DMS153 (cell line): ENCODE measurements at places on chromosomes 12 and 14.

DNA sequence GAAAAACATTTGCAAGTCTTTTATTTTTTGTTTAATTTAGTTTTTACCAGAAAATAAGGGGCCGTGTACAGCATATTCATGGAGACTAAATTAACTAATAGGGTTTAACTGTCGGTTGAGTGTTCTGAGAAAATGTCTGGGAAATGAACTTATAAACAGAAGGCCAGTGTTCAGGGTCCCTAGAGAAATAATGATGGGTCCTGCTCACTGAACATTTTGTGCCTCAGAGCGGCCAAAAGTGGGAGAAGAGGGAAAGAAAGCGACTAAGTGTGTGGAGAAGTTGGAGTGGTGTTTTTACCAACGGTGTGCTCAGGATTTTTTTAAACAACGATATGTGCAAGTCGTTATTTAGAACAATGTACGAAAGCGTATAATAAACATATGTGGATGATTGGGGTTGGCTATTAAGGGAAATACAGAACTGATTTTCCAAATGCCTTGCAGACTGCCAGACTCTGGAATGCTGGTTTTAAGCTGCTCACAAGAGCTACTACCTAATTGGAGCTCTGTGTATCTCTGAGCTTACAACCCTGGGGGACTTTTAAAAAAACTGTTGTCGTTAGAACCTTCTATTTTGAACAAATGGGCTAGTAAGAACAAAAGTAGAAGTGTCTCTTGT lies 166.7 kb downstream of the SLC38A4 start:
- DNase-seq, result no peak

- DNase-seq, result no peak
Observed at GRCh38 chr14:101019990-101020710, 116.6 kb upstream of the RTL1 start.

- DNase-seq, result no peak
Observed at GRCh38 chr12:101927999-101928398, 50.6 kb downstream of the DRAM1 start.

GRCh38 chr12:6110006-6110405 lies 14.5 kb downstream of the VWF start:
- DNase-seq, result no peak

DNA sequence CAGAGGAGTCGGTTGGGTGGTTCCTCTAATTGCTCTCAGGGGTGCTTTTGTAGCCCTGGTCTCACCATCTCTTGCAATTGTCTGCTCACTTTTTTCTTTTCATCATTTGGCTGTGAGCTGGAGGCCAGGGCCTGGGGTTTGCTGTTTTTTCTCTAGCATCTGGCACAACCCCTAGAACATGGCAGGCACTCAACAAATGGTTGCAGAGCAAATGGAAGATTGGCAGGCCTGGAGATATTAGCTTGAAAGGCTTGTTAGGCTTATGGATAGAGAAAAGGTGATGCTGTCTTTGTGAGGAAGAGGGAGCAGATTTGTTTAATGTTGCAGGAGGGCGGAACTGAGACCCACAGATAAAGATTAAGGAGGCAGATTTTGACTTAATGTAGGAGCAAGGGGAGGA lies 47.0 kb downstream of the GALNT8 start:
- DNase-seq, result no peak

GRCh38 chr14:34027990-34028495 lies 77.2 kb upstream of the EGLN3 start:
- DNase-seq, result no peak

DNA sequence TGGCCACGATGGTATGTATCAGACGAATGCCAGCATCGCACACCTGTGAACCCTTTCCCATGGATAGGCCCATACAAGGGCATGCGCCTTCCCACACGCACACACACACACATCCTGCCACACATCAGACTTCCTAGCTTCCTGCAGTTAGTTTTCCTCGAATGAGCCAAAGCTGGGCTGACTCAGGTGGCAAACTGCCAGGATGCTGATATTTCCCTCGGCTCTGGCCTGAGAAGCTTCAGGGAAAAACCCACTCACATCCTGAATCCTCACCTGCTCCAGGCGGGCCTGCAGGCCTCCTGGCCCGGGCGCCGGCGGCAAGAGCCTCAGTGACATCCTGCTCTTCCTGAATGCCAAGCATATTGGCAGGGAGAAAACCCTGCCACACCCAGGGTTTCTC lies 22.4 kb downstream of the CALM1 start:
- peak; percentile 76 for DNase-seq

DNA sequence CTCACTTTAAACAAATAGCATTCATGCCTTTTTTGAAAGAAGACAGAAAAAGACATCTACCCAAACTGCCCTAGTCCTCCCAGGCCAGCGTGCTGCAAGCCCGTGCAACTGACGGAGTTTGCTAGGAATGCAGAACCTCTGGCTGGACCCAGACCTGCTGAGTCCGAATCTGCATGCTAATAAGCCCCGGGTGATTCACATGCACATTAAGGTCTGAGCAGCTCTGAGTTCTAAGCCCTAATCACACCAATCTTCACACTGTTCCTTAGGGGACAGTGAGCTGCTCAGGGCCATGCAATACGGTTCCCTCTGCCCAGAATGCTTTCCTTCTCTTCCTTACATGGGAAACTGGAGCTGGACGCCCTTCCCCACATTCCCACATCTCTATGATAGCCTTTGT lies 25.2 kb downstream of the HAL start:
- no peak for DNase-seq

GRCh38 chr12:67442347-67442841 lies 173.2 kb downstream of the CAND1 start:
- peak; percentile 20 for DNase-seq

DNA sequence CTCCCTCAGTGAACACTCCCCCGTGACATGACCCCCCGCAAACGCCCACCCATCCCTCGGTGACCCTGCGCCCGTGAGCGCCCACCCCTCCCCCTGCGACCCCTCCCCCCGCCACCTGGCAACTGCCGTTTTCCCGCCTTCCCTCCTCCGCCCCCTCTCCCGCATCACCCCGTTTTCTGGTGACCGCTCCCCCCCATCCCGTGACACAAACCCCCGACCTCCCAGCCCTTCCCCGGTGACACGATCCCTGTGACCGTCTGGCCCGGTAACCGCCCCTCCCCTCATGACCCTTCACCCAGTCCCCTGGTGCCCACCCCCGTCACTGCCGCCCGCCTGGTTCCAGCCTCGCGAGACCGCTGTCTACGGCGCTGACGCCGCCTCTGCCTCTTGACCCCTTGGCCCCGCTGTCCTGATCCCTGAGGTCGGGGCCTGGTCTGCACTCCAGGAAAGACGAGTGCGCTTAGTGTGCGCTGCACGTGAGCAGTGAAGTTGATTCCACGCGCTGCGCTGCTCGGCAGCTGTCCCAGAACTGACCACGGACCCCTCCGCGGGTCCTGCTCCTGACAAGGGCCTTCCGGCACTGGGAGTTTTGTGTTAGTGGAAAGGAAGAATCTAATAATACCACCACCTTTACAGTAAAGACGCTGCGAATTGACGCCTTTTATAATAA lies 59.4 kb downstream of the DDX51 start:
- DNase-seq, result no peak

DNA sequence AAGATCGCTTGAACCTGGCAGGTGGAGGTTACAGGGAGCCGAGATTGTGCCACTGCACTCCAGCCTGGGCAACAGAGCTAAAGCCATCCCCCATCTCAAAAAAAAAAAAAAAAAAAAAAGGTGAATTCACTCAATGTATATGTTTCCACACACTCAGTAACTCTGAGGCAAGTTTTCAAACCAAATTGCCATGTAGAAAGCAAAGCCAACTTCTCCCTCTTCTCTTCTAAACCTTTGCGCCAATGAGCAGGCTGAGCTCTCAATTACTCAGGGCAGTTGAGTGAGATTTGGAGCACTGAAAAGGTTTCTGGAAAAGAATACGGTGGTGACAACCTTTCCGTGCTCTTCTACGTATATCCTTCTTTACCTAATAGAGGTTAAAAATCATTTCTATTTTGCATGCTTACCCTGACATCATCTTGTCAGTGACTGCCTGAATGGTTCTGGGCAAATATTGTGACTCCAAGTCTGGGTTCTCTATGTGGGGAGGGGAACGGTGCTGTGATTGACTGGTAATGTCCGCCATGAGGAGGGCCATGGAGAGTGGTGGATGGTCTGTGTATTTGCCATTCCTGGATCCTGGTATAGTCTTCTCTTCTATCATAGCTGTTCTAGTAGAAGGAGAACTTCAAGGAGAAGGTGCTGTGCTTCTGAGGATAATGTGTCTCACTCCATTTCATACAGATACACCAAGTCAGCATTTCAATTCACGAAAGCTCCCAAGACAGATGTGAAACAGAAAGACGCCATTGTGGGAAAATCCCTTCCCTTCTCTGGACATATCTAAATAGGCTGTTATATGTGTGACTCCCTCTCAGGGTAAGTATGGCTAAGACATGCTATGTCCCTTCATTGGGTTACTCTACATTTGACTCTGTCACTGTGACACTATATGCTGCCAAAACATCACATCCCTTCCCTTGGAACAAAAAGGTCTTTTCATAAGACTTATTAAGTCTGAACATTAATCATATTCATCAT lies 46.2 kb upstream of the MED13L start:
- DNase-seq, result no peak

DNA sequence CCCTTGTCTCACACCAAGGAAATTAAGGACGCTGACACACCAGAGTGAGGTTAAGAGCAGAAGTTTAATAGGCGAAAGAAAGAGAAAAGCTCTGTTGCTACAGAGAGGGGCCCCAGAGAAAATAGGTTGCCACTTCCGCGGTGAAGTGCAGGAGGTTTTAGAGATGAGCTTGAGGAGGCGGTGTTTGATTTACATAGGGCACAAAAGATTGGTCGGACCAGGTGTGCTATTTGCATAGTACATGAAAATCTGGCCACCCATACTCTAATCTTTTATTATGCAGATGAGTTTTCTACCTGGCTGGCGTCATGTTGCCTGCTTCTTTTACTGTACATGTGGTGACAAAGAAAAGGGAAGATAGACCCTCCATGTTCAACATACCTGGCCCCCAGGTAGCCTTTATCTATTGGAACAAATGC lies 23.3 kb upstream of the MYF6 start:
- DNase-seq, result no peak

DNA sequence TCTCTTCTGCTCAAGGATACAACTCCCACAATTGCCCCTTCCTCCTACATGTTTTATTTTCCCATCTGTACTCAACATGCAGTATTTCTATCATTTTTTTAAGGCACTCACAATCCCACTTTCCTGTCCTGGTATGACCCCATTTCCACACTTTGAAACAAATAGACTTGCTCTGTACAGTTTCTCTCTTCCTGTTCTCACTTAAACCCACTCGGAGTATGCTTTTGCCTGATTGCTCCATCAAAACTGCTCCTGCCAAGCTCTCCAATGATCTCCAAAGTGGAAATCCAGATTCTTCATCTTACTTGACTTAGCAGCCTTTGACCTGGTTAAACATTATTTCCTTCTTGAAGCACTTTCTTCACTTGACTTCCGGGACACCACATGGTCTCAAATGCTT lies 384.5 kb downstream of the SEC23A start:
- no peak for DNase-seq

DNA sequence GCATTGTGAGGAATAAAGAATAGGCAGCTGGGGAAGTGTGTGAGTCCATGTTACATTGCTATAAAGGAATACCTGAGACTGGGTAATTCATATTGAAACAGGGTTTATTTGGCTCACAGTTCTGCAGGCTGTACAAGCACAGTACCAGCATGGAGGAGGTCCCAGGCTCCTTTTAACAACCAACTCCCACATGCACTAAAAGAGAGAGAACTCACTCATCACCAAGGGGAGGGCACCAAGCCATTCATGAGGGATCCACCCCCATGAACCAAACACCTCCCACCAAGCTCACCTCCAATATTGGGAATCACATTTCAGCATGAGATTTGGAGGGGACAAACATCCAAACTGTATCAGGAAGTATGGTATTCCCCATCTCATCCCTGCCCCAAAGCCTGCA lies 11.9 kb upstream of the DHRS4 start:
- no peak for DNase-seq

DNA sequence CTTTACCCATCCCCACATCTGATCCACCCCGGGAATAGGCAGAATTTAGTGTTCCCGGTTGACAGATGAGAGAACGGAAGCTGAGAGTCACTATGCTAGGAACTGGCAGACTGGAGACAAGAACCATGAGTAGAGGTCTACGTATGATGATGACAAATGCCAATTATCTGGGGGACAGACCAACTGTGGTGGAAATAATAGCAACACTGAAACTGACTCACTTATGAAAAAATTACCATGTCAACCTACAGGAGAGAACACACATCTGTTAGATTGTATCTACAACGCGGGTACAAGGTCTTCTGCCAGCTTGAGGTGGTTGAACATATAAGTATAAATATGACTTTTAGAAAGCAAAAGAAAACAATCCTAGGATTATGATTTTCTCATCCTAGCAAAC lies 15.4 kb upstream of the SELPLG start:
- DNase-seq, result no peak

- DNase-seq, result no peak
Observed at GRCh38 chr12:102479099-102479885, 1.1 kb downstream of the IGF1 start.

- DNase-seq, result no peak
Observed at GRCh38 chr12:51322452-51322851, 1.5 kb downstream of the BIN2 start.

GRCh38 chr14:76514213-76514998 lies 138.5 kb downstream of the ESRRB start:
- DNase-seq, result peak; percentile 14

DNA sequence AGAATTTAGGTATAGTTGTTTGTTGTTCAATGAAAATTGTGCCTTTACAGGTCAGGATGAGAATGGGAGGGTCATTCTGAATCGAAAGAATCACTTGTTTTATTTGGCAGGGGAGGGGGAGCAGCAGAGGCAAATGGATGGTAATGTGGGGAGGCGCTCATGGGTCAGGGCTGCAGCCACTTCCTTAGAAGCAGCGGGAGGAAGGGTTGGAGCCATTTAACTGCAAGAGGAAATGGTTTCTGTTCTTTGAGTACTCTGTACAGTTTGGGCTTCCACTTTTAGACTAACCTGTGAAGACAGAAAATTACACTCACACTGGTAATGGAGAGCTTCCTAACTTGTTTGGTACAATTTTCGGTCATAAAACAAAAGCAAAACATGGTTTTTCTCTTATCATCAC lies 57.2 kb downstream of the PIWIL1 start:
- no peak for DNase-seq

DNA sequence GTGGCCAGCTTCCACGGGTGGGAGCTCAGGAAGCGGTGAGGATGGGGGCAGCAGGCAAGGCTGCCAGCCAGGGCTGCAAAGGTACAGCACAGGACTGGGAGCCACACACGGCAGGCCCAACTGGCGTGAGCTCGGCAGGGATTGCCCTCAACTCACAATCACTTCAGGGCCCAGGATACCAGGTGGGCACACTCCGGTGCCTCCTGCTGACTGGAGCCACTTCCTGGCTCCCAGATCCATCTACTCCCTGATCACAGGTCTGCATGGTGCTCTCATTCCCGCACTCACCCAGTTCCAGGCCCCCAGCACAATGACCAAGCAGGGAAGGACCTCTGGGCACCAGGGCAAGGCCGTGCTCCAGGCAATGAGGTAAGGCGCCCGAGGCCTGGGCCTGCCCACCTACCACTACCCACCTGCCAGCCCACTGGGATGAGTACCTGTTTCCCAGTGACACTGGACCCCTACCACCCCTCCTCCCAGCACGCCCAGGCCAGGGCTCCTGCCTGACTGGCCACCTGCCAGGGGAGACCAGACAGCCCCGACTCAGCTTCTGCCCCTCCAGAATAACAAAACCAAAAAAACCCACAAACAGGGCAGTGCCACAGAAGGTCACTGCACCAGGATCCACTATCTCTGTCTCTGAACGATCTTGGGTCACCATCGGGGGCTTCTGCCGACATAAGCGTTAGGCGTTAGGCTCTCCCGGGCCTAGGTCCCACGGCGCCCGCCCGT lies 1.8 kb downstream of the JAG2 start:
- no peak for DNase-seq

- no peak for DNase-seq
Observed at GRCh38 chr14:101457301-101457935, 103.9 kb upstream of the DIO3 start.
